ENCODE measurements at places on chromosomes 3 and 15.

DNA sequence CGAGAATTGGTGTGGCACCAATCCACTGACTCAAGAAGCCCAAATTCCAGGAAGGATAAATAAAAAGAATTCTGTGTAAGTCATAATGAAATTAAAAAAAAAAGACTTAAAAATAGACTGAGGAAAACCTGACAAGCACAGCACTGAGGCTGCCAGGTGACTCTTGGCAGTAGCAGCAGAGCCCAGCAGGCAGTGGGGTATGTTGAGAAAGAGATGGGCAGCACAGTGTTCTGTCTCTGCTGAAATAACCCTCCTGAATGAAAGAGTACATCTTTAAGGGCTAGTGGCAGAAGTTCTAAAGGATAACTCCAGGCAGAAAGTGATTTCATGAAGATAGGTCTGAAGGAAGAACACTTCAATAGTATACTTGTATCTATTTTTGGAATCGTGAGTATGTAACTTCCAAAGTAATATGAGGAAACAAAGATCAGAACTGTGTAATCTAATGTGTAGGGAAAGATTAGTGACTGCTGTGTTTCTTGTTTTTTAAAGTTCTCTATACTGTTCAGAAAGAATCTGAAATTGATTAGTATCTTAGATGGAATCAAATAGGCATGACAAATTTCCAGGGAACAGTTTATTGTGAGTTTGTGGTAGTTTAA, 75.9 kb downstream of the RAB7A start:
- DNase-seq: no peak

- no peak for DNase-seq
These were observed 590 bp downstream of the POLR2H start for GRCh38 chr3:184361932-184362667.

DNA sequence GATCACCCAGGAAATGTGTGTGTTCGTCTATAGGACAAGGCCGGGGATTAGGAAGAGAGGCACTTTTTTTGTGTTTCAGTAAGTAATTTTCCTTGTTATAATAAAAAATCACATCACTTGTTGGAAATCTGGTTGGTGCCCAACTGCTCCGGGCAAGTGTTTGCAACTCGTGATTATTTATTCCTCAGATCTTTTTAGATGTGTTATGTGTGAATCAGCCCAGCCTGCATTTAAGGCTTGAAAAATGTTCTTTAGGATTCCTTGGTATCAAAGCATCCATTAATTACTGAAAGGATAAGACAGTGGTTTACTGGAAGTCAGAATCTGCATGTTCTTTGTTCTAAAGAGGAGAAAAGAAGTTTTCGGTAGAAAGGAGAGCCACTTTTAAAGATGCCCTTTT, 345.6 kb downstream of the FEZF2 start:
- no peak for DNase-seq

DNA sequence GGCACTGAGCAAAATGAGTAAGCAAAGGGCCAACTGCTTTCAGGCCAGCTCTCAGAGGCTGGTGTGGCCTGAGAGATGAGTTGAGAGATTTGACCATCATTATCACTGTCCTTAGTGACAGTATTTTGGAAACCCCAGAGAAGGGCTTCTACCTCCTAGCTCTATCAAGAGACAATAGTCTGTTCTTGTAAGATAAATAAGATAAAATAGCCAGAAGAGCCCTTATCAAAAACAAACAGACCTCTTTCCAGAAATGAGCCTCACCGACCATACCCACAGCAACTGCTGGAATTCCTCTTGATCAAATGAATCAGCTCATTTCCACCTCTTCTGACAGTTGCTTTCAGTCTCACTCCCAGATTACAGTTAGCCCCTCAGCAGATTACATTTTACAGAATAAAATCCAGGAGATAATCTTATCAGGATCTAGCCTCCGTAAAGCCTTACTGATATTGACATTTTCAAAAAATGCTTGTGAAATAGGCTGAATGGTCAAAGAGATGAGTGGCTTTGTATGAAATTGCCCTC, 4.5 kb downstream of the HDC start:
- DNase-seq: no peak

GRCh38 chr3:172586436-172586835, 63.2 kb upstream of the TNFSF10 start:
- no peak for DNase-seq

DNA sequence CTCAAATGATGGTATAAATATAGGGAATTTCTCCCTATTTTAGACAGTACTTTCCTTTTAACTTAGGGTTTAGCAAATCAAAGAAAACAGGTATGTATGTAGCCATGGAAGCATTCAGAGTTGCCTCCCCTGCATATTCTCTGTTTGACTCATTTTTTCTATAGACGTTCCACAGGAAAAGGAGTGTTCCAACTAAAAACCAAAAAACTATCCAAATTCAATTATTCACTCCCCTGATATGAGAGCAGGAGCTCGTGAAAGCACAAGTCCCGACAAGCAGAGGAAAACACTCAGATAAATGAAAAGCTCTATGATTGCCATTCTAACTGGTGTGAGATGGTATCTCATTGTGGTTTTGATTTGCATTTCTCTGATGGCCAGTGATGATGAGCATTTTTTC, 119.5 kb downstream of the FRMD5 start:
- DNase-seq: no peak

DNA sequence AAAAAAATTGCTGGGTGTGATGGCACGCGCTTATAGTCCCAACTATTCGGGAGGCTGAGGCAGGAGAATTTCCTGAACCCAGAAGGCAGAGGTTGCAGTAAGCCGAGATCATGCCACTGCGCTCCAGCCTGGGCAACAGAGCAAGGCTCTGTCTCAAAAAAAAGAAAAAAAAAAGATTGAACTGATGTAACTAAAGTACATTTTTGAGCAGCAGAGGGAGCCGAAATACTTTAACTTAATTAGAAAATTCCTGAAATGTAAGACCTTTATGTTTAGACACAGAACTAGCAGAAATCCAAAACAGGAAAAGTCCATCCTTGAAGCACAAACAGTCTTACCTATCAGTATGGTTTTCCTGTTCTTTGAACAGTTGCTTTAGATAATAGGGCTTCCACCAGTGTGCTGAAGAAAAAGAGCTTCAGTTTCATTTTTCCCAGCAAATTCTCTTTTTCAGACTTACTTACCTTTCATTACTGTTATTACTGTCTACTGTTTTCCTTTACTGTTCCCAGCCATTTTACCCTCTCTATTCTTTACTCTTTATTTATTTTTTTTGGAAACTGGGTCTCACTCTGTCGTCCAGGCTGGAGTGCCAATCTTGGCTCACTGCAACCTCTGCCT, 33.4 kb upstream of the ZNF609 start:
- DNase-seq: no peak

DNA sequence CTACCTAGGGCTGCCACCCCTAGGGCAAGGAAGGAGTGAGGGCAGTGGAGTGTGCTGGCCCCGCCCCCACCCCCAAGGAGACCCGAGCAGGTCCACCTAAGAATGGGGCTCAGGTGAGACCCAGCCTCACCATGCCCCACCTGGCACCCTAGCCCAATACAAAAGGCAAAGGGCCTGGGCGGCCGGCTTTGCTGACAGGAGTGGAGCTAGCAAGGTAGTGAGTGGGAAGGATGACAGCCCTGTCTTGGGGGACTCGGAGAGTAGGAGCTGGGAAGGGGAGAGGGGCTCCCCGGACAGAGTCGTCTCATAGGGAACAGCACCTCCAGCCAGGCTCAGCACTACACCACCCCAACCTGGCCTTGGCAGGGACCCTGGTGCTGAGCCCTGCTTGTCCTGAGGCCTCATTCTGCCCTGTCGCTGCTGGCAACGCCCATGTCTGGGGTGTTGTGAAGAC, 12.1 kb downstream of the C15orf39 start:
- DNase-seq: no peak

GRCh38 chr3:44568561-44568960, 13.6 kb downstream of the ZKSCAN7 start:
- DNase-seq: no peak

GRCh38 chr3:33312361-33312760, 35.1 kb downstream of the FBXL2 start:
- no peak for DNase-seq

- DNase-seq: no peak
These were observed 100.2 kb upstream of the CFAP20DC start for GRCh38 chr3:59150039-59150438.

- DNase-seq: no peak
These were observed 128.7 kb downstream of the FNDC3B start for GRCh38 chr3:172167892-172168648.

DNA sequence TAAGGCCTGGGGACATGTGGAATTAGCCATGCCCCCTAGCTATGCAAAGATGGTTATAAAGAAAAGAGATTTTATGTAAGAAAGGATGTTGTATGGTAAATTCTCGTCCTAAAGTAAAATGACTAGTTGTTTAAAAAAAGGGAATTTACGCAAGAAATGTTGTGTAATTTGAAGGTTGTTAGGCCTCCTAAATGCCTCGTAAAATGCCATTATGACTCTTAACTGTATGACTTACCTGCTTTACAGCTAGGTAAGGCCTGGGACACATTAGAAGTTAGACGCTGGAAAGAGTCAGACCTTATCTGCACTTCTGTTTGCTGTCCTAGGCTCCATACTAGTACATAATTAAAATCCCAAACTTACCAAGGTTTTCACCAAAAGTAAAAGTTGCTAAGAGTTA, 17.5 kb upstream of the HHATL start:
- no peak for DNase-seq

DNA sequence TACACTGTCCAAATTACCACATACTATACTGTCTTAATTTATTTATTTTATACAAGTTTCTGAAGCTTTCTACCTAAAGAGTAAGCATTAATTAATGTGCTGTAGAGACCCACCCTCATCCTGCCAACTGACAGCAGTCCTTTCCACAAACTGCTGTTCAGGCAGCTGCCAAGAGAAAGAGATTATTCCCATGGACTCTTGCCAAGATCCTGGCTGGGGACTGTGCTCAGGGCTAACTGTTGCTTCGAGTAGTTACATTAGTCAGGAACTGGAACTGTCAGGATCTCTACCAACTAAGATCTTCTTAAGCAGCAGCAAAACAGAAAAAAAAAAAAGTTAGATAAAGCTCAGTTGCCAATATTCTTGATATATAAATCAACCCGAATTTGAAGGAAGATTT, 398.8 kb downstream of the MECOM start:
- DNase-seq: no peak

- no peak for DNase-seq
These were observed 358.7 kb downstream of the SQOR start for GRCh38 chr15:45993508-45993907.

GRCh38 chr3:132660811-132661070, 612 bp downstream of the UBA5 start:
- no peak for DNase-seq

- DNase-seq: no peak
These were observed 131.0 kb upstream of the UMPS start for GRCh38 chr3:124599147-124599765.

DNA sequence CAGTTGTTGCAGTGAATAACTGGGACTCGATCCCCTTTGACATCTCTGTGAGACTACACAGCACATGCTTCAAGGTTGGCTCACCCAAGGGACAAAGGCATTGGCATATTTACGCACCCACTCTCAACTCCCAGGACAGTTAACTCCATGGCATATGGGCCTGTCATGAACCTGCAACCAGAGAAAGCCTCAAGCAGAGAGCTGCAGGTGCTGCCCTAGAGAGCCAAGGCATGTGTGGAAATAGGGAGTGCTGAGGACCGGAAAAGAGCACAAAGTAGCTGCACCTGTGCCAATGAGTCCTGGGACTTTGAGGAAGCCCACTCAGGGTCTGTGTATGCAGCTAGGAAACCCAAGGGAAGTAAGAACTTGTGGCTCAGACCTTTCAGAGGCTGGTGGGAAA, 32.9 kb upstream of the SLC24A5 start:
- DNase-seq: no peak

DNA sequence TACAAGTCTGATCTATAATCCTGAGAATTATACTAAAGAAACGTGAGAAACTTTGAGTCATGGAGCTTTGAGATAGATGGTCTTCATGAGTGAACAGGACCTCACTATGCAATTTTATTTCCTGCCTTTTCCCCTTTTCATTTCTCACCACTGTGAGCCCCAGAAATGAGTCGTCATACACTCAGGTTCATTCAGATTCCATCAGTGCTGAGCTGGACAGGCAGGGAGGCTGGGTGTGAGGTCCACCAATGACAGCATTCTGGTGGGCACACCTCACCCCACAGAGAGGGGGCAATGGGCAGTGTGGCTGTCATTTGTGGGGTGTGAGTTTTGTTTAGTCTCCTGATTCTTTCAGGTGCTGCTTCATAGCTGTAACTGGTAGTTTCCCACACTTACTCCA, 16.9 kb downstream of the TIGIT start:
- no peak for DNase-seq

GRCh38 chr3:196902296-196902695, 34.6 kb downstream of the SENP5 start:
- DNase-seq: no peak

- no peak for DNase-seq
These were observed 81.8 kb downstream of the MYH15 start for GRCh38 chr3:108428586-108428985.

DNA sequence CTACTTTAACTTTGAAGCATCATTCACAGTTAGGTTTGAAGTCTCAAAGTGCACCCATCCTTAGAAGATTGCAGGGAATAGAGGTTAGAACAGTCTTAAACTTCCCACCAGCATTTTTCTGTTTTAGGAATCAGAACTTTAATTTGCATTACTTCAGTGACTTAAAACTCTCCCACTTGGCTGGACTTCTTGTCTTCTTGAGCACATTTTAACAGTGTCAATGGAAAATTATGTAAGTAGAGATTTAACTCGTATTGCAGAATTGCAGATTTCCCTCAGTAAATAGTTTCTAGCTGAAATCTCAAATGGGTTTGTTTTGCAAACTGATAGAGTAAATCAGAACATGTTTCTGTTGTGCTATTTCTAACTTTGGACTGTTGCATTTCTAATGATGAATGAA, 369.6 kb downstream of the OTOL1 start:
- no peak for DNase-seq

GRCh38 chr3:30982416-30983075, 88.1 kb upstream of the GADL1 start:
- DNase-seq: no peak

DNA sequence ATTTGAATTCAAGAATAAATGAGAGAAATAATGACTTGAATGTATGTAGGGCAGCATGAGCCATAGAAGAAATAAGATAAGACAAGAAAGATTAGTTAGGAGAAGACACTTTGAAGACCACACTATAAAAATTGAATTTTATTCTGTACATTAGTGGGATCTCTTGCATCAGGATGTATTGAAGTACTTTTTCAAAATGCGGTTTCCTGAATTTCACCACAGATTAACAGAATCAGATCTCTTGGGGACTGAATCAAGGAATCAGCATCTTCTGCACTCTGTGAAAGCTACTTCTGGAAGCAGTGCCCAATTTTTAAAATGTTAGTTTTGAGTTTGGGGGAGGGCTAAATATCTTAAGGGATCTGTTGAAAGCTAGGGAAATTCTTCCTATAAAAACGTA, 763.9 kb upstream of the GOLIM4 start:
- DNase-seq: no peak

- DNase-seq: no peak
These were observed 46.3 kb upstream of the RORA start for GRCh38 chr15:61275451-61275850.

GRCh38 chr15:62430056-62430455, 265.0 kb upstream of the C2CD4B start:
- DNase-seq: no peak
